ENCODE measurements at places on chromosomes 3 and 15.

- DNase-seq = no peak
These were observed 103.0 kb downstream of the RPL22L1 start for GRCh38 chr3:170766823-170767575.

DNA sequence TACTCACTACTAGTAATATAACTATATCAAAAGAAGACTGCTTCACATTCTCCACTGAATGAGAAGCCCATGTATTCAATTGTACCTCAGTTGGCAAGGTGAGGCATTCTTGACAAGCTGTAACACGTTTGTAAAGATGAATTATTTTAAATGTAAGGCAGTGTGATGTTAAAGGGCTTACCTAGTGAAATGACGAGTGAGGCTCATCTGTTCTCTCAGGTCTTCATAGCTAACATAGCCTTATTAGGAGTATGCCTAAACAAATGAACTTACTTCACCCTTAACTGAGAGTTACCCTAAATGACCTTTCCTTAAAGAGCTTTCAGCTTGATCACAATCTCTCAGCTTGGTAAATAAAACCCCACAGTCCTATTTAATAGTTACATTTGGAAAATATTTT is 127.3 kb downstream of the FEZF2 start:
- DNase-seq = no peak

GRCh38 chr15:28020644-28021043 is 78.5 kb downstream of the OCA2 start:
- no peak for DNase-seq

GRCh38 chr3:67076607-67077006 is 78.5 kb downstream of the KBTBD8 start:
- no peak for DNase-seq

- peak; percentile 20 for DNase-seq
These were observed 21.9 kb downstream of the ABTB1 start for GRCh38 chr3:127694467-127695215.

- DNase-seq = no peak
These were observed 82.0 kb downstream of the NTRK3 start for GRCh38 chr15:88174571-88174970.

GRCh38 chr3:147418808-147419701 is 9.9 kb downstream of the ZIC1 start:
- DNase-seq = peak; percentile 15

DNA sequence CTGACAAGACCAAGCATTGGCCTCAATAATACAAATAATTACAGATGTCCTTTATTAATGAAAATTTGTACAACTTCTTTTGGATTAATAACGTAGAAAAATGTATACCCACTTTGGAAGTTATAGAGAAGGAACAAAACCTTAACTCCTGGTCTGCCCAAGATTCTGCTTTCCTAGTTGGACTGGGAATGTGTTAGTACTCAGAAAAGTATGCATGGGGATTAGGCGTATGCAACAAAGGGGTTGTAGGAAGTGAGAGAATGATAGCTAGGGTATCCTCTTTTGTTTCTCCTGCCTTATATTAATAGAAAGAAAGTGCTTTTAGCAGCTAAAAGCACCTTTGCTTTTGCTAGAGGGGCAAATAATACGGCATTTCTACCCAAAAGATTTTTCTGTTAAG is 116.2 kb upstream of the LRRFIP2 start:
- peak; percentile 75 for DNase-seq

- DNase-seq = no peak
These were observed 286.8 kb upstream of the TRIM42 start for GRCh38 chr3:140391061-140391460.

DNA sequence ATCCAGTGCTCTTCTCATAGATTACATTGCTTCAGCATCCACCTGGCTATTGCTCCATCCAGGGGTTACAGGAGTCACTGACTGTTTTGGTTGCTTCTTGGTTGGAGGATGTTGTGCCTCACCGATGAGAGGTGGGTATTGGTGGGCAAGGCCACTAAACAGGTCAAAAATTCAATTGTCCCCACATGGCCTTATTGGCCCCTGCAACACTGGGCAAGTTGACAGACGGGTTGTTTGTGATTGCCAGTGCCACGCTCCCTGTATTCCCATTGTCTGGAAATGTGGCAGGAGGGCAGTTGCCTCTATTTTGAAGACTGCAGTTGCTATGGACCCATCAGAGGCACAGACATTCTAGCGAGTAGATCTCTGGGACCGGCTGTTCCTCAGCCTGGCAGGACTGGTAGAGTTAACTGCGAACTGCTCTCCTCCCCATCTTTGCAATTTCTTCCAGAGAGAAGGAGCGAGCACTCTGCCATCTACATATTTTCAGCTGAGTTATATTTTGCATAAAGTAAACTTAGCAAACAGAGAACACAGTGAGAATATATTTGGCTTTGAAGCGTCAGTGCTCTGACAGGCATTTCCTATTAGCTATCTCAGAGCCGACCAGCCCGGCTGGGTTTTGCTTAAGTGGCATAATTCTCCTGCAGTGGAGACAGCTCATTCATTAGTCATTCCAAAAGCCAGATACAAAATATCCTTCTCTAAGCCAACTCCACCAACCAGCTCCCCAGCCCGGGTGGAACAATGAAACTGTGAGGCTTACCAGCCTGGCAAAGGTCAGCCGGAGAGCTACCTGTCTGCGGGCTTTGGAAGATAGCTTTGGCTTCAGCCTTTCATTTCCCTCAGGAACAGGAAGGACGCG is 26.0 kb upstream of the MAGEF1 start:
- peak; percentile 72 for DNase-seq

DNA sequence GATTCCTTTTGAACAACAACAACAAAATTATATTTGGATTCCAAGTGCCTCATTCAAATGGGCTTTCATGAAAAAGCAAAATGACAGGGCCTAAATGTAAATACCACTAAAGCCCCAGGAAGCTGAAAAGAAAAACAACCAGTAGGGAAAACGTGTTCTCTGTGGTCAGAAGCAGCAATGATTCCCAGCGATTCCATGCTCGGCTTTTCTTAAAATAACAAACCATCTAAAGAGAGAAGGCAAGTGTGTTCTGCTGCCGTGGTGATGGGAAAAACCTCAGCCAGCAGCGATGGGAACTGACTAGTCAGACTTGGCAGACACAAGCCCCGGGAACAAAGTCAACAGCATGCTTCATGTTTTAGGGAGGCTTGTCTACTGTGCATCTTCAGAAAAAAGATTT is 153.6 kb downstream of the TNIK start:
- DNase-seq = peak; percentile 99

DNA sequence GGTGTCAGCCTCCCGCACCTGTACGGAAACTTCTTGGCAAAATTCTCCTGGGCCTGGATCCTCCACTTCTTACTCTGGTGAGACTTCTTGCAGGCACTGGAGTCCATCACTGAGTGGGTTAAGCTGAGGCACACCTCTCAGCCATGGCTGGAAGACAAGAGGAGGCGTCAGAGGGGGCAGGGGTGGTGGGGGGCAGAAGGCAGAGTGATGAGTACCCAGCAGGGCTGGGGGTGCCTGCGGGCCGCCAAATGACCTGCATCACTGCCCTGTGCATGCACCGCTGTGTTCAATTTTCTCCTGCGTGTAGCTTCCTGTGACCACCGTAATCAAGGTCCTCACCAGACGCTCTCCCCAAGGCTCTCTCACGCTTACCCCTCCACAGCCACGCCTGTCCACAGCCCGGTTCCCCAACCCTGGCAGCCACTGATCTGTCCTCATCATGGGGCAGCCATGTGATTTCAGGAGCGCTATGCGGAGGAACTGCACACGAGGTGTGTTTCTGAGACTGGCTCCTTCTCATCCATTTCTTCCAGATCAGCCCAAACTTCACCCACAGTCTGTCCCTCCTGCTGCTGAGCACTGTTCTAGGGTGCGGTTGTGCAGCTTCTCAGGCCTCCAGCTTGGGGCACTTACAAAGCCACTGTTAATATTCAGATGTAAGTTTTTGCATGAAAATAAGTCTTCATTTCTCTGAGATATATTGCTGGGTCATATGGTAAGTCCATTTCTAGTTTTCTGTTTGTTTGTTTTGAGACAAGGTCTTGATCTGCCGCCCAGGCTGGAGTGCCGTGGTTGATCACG is 5.2 kb downstream of the C3orf22 start:
- no peak for DNase-seq

- DNase-seq = no peak
These were observed 19.6 kb downstream of the CD86 start for GRCh38 chr3:122074621-122075265.

GRCh38 chr15:67133738-67134066 is 68.3 kb downstream of the SMAD3 start:
- no peak for DNase-seq

GRCh38 chr3:144221761-144222160 is 250.1 kb downstream of the DIPK2A start:
- no peak for DNase-seq

DNA sequence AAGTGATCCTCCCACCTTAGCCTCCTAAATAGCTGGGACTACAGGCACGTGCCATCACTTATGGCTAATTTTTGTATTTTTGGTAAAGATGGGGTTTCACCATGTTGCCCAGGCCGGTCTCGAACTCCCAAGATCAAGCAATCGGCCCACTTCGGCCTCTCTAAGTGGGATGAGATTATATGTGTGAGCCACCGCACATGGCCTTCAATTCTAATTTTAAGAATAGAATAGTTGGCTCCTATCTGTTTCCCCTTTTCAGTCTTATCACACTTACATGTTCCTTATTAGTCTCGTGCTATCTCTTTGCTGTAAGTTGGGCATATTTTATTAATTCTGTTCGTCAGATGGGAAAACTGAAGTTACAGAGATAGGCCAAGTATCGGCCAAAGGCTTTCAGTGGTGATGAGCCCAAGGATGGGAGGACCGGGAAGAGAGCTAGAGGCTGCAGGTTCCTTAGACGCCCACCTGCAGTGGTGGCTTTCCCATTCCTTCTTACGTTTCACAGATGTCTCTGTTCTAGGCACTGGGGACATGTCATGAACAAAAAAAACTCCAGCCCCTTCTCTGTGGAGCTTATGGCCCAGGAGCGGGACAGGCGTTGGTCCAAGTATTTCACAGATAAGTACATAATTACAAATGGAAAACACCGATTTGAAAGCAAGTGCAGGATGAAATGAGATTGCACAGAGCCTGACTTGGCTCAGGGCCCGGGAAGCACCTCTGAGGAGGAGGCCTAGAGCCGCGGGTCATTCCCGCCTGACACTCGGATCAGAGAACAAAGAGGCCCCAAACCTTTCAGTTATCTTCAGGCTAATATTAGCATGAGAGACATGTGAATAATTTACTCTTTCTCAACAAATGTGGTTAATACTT is 91.1 kb upstream of the KLF13 start:
- no peak for DNase-seq

DNA sequence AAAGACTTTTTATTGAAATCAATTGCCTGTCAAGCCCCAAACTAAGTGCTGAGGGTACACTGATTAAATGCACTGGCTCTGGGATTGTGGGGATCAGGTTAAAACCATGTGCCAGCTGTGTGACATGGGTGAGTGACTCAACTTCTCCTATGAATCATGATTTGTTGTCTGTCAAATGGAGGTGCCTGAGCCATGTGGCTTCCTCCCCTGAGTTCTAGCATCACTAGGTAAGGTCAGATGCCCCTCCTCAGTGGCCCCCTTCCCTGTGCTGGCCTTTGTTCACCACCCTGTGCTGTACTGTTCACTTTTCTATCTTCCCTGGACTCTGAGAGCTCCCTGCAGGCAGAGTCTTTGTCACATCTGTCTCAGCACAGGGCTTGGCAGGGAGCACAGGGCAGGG is 43.6 kb upstream of the ATP2B2 start:
- no peak for DNase-seq

- DNase-seq = no peak
These were observed 22.7 kb downstream of the DHX30 start for GRCh38 chr3:47825590-47825989.

- no peak for DNase-seq
These were observed 41.7 kb downstream of the PAQR5 start for GRCh38 chr15:69340243-69340900.

DNA sequence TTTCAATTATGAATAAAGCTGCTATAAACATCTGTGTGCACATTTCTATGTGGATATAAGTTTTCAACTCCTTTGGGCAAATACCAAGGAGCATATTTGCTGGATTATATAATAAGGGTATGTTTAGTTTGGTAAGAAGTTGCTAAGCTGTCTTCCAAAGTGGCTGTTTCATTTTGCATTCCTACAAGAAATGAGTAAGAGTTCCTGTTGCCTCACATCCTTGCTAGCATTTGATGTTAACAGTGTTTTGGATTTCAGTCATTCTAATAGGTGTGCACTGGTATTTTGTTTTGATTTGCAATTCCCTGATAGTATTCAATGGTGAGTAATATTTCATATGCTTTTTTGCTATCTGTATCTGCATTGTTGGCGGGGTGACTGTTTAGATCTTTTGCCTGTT is 120.7 kb upstream of the MDFIC2 start:
- DNase-seq = peak; percentile 71

GRCh38 chr3:129433565-129433964 is 5.1 kb upstream of the EFCAB12 start:
- DNase-seq = no peak

- no peak for DNase-seq
These were observed 134.8 kb upstream of the RGMA start for GRCh38 chr15:93223803-93224202.

- DNase-seq = no peak
These were observed 428.9 kb downstream of the VGLL3 start for GRCh38 chr3:86562090-86562489.

DNA sequence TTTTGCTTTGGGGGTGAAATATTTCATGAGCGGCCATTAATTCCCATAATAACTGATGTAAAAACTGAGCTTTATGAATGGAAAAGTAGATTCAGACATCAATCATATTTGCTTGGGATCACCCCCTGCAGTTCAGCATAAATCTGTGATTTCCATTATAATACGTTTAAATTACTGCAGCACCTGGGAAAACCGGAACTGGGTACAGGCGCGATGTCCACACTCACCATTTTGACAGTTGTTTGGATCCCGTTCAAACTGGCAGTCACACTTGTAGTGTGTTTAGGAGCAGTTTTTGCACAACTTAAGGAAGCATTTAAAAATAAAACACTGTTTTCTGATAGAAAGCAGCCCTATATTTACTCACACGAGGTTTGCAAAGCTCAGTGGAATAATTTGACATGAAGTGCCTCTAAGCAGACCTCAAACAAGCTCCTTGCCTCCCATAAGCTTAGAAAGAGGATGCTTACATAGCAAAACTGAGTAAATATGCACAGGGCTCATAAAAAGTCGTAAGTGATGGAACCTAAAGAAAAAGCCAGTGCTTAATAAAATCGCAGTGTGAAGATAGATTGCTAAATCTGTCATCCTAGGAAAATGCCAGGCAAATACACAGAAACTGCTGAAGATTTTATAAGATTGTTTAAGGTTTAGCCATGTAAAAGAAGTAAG is 377.6 kb downstream of the PTPRG start:
- no peak for DNase-seq

GRCh38 chr15:99914723-99915122 is 181.5 kb upstream of the LYSMD4 start:
- no peak for DNase-seq

DNA sequence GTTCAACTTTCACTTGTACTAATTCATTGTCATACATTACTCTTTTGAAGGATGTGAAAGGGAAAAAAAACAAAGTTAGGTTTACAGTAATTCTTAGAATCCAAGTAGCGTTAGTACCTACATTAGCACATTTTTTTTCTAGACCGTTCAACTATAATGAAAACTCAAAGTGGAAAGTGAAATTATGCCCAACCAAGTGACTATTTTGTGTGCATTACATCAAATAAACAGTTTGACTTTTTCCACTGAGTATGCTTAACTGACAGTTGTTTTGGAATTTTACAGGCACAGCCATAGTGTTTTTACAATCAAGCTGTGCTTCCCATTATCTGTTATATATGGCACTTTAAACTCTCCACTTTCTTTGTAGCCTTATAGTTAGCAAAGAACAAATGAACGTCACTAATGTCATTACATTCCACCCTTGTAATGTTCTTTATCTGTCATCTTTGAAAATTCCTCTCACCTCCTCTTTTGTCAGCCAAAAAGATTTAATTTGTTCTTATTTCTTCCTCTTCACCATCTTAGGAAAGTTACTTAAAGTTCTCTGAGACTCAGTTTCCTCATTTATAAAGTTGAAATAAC is 142.3 kb upstream of the SOX2 start:
- no peak for DNase-seq

Measured in IMR-90 (cell line).